ENCODE measurements at places on chromosomes 4 and X.

DNA sequence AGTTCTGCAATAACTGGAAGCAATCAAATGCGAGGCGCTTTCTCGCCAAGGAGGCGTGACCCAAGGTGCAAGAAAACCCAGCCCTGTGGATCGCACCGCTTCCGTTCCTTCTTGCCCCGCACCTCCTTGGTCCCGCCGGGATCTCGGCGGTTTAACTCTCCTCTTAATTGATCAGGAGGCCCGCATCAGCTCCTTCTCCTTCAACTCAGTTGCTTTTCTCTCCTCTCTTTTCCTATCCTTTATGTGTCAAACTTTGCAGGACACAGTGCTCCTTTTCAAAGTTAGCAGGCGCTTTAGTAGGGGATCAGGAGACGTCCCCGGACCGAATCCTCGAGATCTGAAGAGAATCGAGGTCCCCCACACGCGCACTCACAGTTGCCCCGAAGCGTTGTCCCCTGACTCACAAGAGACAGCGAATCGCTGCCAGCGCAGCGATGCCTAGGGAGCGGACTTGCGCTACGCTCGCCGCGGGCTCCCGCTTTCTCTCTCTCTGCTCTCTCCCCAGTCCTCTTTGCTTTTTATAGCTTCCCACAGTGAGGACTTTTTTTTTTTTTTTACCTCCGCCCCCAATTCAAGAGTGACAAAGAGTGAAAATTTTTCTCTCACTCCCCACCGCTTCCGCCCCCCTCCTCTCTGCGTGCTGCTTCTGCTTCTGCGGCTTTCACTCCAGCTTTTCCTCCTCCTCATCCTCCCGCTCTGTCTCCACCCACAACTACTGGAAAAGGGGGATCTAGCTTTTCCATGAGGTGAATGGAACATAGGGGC is at the start of gene DKK2:
Gene DKK2 (minus strand): TSS at position 495 of the 765 bp plus-strand sequence. CDS start 722 bp downstream, outside the sequence.
- DNase-seq: no peak

DNA sequence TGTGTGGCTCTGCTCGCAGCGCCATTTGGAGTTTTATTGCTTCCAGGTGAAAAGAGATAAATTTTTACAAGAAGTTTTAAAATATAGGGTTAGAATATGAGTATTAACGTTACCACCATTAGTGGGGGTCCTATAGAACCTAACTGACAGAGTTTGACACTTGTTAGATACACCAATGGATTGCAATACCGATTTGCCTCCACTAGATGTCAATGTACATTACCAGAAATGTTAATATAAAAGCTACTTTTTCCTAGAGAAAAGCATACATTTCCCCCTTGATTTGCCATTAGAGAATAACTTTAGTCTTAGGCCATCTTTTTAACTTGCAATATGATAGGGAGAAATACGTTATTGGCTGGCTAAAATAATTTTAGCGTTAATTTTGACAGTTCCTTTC is 108.4 kb downstream of the LINC00632 start:
- DNase-seq: no peak

DNA sequence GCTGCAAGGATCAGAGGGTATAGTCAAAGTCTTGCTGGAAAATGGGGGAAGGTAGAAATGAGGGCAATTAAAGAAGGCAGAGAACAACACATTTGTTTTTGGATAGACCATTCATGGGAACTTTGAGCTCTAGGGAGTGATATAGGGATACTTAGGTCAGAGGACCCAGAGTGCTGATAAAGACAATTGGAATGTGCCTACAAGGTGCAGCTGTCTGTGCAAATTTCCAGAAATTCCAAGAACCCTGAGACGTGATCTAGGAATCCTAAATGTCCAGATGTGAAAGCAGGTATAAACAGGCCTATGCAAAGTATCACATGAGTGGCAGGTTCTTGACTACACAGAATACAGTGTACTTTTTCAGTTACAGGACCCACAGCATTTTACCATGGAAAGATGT is 24.2 kb downstream of the FNIP2 start:
- no peak for DNase-seq

GRCh38 chrX:41236629-41237028 is 97.3 kb upstream of the DDX3X start:
- DNase-seq: no peak

DNA sequence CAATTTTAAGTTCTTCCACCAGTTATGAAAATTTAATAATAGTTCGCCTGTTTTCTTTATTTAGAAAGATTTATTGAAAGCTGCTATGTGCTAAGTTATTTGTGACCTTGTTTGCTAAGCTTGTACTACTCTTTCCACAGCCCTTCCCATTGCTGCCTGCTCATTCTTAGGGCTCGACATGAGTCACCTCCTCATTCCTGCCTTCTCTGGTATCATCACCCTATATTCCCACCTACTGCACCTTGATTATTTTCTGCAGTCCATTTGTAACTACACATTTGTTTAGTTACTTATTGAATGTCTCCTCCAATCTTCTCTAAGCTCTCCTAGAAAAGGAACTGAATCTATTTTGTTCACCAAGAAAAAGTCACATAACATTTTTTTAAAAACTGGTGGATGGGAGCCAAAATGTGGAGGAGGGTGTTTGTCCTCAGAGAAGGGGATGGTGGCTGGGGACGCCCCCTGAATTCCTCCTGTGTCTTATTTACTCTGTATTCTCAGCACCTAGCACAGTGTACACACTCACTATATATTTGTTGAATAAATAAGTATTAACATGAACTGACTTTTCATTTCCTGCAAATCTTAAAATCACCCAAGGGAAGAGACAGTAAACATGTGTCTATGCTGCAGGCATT is 3.7 kb upstream of the RAB9A start:
- DNase-seq: no peak

DNA sequence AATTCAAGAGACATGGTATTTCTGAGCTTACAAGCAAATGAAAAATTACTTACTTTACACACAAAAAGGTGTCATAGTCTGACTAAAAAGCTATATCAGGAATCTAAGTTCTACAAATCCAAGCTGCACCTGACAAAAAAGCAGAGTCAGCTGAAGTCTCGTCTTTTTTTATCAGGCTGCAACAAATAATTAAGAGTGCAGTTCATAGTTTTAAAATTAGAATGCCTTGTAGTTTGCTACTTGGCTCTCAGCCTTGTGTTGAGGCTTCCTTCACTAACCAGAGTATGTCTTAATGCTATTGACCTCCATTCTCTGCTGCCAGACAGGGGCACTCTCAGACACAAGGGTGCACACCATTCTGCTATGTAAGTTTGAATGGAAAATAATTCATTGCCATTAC is 940.7 kb downstream of the PCDH7 start:
- DNase-seq: no peak

- no peak for DNase-seq
Measured at GRCh38 chr4:55468724-55469123, 73.0 kb downstream of the TMEM165 start.

DNA sequence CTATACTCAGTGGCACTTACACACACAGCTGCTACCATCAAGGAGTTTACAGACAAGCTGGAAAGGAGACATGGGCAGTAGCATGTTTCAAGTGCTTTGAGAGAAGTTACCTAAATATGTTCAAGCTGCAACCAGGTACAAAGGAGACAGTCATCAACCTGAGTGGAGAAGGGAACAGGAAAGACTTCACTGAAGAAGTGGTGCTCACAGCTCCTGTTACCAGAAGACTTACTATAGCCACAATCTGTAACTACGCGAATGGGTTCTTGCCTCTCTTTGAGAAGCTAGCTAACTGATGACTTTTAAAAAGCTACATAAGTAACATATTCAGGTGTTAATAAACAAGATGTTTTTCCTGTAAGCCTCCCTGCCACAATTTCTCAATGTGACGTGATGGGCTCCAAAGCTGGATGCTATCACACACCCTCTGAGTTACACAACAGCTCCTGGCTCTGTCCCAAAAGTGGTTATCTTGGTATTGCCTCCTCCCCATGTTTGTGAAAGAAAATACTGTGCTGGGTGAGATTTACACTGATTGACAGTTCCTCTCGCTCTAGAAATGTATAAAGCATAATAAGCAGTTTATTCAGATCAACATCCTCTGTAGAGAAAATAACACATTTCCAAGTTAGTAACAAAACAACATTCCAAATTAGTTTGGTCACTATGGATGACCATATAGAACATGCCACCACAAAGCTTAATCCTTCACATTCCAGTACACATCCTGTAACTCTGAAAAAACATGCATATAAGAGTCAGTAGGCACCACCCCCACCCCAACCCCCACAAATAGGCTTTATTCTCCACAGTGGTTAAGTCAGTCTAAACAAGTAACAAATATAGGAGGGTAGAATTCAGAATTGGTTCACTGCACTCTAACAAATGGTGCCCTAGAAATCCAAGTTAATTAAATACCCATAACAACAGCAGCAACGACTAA is 81.8 kb downstream of the FRYL start:
- DNase-seq: no peak

DNA sequence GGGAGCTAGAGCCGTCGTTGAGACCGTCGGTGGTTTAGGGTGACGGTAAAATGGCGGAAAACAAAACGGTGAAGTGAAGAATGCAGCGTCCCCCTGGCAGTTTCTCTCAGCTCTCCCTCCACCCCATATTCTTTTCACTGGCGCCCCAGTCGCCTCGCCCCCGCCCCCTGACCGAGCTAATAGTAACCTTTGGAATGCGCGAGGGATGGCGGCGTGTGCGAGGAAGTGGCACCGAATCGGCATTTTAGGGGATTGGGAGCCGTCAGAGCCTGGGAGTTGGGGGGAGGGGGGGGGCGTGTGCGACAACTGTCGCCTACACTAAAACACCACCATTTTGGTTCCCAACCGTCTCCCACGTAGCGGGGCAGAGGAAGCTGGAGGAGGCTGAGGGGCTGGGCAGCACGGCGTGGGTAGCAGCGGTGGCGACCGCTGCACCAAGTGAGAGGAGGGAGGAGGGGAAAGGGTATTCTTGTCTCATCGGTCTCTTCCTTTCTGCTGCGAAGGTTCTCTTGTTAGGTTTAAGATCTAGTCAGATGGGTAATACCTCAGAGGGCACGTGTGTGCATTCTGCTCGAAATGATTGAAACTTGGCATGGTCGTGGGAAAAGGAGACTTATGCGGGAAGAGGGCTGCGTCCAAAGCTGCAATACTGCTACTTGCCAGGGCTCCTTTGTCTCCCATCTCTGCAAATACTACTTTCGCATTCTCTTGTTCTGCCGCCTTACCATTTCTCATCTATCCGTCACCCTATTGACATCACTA is 840 bp downstream of the ZNF711 start:
- DNase-seq: peak; percentile 14

DNA sequence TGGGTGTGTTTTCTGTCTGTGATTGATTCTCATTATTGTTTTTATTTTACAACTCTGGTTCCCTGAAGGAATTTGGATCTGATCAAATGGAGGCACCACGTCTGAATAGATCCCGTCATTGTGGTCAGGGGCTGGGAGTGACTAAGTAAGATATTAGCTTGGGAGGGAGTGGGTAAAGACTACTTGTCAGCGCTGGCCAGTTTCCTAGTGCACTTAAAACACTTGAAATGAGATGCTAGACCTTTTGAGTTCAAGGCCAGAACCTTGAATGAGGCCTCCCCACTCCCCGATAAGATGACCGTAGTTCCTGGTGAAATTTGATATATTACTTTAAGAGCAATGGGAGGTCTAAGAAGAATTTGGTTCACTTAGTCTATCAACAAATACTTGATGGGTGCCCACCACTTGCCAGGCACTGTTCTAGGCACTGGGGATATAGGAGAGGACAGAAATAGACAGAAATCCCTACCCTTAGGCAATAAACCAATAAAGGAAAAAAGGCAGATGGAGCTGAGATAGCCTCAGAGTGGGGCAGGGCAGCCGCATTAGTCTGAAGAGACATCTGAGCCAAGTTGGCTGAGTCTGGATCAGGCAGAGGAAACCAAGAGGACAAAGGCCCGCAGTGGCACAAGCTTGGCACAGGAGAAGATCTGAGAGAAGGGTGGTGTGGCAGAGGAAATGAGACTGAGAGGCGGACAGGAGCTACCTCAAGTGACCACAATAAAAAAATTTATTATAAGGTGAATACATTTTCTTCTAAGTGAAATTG is 11.8 kb downstream of the FAM184B start:
- no peak for DNase-seq

GRCh38 chrX:76172325-76172893 is 453 bp upstream of the PBDC1 start:
- no peak for DNase-seq

DNA sequence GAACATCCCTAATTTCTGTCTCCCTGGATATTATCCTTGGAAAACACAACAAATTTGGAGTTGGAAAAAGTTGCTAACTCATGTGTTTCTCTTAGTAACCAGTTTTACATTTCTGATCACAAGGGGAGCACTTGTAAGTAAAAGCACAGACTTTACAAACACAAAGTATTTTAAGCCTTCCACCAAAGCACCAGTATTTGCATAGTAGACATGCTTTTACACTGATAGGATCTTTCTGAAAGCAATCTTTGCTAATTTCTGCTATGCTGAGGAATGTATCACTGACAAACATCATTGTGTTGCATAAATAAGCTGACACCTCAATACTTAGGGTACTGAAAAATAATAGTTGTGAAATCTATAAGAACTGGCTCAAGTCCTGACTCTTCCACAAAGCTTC is 100.6 kb downstream of the MID1 start:
- no peak for DNase-seq

DNA sequence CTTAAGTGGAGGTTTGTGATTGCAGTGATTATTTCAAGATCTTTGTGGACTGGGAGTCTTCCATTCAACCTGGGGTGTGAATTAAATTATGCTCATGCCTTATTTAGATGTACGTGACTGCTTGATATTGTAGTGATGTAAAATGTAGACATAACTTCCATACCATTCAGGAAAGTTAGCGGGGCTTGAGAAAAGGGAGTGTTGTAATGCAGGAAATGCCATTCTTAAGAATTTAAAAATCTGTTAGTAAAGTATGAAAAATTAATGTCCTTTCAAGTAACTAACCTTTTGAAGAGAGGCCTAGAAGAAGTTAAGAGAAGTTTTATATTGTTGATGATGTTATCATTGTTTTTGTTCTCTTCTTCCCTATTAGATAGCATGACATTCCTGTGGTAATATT is 318.2 kb downstream of the CCSER1 start:
- DNase-seq: no peak

DNA sequence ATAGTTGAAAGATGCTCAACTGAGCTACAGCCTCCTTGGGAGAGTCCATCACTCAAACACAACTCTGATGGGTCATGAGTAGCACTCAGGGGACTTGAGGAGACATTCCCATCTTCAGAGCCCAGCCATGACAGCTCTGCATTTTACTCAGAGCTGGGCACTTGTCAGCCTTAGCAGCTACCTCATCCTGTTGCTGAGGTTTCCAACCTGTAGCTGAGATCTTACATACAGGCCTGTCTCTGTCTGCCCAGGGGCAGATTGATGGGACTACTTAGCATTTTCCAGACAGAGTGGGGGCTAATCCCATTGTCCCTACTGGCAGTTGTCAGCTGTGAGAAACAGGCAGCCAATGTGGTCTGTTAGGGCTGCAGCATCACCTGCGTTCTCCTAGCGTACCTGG is 3.5 kb downstream of the FHDC1 start:
- no peak for DNase-seq

Data from activated CD8-positive, alpha-beta memory T cell treated with anti-CD3 and anti-CD28 coated beads, Interleukin-2, amount 50 U/mL, for 4 hours (primary cell).